ENCODE measurements at places on chromosomes 7 and 10.
A peak's percentile ranks its signal among the peaks of the same experiment; 100 is the strongest.

DNA sequence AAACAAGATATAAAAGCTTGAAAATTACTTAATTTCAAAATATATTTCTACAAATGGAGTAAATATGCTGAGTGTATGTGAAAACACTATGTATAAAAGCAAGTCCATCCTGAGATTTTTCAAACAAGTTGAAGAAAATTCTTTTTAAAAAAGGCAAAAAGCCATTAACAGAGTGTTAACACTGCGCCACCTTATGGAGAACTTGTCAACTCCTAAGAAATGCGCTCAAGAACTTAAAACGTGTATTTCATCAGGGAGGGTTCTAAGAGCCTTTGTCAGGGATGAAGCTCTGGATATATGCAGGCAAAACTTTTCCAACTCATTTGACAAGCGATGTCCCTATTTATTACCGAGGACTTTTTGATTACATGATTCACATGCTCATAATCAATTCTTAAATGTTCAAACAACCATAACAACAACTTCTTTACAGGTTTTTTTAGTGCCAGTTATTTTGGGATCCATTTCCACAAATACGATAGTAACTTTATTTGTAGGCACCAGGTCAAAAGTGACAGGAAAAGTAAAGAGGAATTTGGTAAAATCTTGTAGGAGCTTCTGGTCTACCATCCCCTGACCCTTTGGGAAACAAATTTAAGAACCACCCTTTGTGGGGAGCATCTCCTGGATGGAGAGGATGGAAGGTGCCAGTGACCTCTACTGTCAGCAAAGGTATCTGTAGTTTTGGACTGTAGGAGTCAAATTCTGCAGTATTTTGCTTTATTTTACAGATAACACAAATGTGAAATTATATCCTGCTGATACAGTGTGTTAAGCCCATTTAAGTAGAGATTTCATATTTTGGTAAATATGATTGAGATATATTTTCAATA lies 23.2 kb downstream of the CALCR start:
- DNase-seq: no peak

- no peak for DNase-seq
These were observed 2.6 kb downstream of the AUTS2 start for GRCh38 chr7:69600710-69601519.

DNA sequence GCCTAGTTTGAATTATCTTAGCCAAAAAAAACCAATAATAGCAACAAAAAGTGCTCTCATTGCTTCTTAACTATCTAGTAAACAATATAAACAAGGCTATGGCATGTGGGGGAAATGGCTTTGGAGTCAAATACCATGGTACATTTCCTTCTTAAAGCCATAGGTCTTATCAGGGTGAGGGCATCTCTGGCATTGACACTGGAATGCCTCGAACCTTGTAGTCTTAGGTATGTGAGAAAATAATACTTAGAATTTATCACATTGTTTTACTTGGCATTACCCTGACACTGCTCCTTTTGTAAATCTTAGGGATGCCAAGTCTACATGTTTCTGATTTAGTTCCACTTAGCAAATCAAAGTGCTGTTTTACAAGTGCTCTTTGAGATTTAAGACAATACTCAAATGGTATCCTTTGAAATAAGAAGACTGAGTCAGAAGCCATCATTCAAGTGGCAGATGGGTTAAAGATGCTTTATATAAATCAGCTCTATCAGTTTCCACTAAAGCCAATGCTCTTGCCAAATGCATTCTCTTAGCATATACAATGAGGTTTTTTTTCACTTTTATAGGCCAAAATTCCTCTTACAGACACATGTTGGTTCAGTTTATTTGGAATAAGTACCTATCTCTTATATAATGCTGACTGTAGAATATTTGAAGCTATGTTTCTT lies 155.2 kb downstream of the HPSE2 start:
- no peak for DNase-seq

- DNase-seq: no peak
These were observed 200.2 kb upstream of the PHYHIPL start for GRCh38 chr10:58976254-58976653.

DNA sequence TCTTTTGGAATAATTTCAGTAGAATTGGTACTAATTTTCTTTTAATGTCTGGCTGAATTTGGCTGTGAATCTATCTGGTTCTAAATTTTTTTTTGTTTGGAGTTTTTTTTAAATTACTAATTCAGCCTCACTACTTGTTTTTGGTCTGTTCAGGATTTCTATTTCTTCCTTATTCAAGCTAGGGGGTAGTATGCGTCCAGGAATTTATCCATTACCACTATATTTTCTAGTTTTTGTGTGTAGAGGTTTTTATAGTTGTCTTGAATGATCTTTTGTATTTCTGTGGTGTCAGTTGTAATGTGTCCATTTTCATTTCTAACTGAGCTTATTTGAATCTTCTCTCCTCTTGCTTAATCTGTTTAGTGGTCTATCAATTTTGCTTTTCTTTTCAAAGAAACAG lies 48.9 kb upstream of the ICA1 start:
- DNase-seq: no peak

- no peak for DNase-seq
These were observed 119.5 kb downstream of the AOAH start for GRCh38 chr7:36604806-36605205.

GRCh38 chr10:43453266-43453831 lies 16.4 kb downstream of the ZNF487 start:
- DNase-seq: no peak

DNA sequence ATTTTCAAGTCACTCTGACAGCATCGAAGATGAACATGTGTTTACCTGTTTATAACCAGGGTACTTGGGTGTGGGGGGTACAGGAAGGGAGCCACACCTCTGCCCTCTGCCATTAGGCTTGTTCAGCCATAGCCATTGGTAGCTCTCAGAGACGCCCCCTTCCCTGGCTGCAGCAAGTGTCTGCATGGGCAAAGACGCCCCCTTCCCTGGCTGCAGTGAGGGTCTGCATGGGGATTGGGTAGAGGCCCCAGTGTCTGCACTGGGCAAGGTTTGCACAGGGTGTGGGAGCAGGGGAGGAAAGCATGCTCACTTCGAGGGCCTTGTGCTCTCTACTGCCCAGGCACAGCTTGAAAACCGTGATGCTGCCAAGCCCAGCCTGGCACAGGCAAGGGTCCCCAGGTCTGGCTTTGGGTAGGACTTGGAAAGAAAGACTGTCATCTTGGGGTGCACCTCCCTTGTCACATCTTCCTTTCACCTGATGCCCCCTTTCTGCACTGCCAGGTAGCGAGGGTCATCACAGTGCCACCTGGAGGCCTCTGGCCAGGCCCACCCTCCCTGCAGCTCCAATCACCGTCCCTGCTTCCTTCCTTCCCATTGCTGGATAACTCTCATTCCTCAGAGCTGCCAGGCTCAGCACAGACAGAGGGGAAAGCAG lies 3.7 kb downstream of the TMEM225B start:
- no peak for DNase-seq

DNA sequence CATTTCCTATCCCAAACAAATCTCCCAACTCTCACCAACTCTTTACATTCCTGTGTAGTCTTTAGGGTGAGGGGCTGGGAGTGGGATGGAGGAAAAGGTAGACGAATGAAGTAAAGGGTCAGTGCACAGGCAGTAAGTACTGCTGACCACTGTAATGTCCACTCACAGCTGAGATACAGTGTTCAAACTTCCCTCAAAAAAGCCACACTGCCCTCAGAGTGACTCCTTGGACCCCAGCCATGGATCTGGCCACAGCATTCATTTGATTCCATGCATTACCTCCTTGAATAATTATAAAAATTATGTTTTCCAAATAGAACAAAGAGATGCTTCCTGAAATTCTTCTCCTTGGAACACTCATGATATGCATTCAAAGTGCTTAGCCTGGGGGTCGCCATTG lies 19.8 kb upstream of the HIPK2 start:
- DNase-seq: no peak

DNA sequence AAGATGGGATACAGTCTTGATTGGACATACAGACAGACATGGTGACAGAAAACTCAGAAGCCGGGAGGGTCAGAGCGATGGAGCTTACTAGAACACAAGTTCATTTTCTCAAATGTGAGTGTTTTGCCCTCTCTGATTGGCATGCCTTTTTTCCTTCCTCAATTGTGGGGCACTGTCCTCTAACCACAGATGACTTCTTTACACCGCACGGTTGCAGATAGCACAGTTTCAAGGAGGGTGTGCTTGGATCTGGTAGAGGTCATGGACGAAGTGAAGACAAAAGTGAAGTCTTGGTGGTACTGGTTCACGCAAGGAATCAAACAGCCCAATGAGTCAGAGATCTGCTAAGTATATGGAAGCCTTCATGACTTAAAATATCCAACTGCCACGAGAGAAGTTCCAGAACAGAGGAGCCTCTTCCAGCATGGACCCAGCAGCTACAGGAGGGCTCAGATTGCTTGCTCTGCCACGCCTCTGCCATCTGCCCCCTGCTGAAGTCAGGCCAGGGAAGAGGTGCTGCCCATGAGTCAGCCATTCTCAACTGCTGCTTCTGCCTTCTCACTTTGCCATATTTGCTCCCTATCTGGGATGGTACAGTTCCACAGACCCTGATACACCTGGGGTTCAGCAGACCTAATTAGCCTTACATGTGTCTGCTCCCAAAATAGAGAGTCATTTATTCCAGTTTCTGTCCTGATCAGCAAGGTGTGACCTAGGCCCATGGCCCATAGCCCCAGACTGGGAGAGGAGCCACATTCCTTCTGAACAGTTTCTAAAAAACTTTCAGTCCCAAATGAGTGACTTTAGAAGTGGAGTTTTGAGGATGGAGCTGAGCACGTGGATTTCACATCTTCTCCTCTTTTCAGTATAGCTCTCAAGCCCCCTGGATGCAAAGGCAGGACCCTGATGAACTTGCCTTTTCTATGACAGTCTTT lies 413.8 kb downstream of the KCNMA1 start:
- no peak for DNase-seq

- DNase-seq: no peak
These were observed 59.4 kb upstream of the ZNF438 start for GRCh38 chr10:31090894-31091607.

- DNase-seq: no peak
These were observed 27.2 kb upstream of the WNT16 start for GRCh38 chr7:121301446-121302213.

- no peak for DNase-seq
These were observed 44.7 kb downstream of the IMMP2L start for GRCh38 chr7:111517549-111517951.

DNA sequence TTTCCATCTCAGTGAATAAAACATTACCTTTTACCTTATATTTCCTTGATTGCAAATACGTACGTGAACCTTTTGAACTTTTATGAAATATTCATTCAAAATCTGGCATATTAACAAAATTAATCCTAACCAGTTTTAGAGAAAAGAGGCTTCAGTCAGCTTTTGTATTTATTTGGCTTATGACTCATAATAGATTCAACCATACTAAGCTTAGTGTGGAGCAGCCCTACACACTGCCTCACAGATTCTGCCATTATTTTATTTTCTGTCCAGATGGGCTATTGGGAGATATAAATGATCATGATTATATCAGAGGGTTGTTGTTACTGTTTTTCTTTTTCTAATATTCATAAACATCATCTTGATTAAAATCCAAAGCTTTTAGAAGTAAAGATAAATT lies 325.5 kb downstream of the GPR37 start:
- no peak for DNase-seq

DNA sequence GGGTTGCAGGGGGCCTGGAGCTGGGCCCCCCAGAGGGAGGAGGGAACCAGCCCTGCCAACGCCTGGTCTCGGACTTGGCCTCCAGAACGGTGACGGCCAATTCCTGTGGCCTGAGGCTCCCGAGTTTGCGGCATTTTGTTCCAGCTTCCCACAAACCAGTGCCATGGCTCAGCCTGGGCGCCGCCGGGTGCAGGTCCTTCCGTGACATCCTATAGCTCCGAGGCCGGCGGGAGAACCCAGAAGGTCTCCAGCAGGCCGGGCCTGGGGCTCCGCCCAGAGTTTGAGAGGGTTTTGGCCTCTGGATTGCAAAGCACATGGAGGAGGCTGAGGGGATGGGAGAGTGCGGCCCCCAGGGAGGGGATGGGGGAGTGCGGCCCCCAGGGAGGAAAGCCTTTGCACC lies 92.6 kb downstream of the UNCX start:
- DNase-seq: no peak

DNA sequence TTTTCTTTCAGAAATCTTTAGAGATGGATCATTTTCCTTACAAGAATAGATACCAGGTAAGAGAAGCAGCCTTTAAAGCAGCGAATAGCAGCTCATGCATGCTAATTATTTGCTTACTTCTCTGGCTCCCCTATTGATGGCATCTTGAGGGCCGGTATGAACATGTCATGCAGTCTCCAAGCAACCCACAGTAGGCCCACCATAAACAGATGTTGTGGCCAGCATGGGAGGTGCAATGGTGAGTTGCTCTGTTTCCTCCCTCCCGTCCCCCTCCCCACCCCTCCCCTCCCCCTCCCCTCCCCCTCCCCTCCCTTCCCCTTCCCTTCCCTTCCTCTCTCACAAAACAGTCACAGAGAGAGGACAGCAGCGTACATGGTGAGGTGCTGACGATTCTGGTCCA lies 9.7 kb upstream of the ZNF273 start:
- DNase-seq: no peak

DNA sequence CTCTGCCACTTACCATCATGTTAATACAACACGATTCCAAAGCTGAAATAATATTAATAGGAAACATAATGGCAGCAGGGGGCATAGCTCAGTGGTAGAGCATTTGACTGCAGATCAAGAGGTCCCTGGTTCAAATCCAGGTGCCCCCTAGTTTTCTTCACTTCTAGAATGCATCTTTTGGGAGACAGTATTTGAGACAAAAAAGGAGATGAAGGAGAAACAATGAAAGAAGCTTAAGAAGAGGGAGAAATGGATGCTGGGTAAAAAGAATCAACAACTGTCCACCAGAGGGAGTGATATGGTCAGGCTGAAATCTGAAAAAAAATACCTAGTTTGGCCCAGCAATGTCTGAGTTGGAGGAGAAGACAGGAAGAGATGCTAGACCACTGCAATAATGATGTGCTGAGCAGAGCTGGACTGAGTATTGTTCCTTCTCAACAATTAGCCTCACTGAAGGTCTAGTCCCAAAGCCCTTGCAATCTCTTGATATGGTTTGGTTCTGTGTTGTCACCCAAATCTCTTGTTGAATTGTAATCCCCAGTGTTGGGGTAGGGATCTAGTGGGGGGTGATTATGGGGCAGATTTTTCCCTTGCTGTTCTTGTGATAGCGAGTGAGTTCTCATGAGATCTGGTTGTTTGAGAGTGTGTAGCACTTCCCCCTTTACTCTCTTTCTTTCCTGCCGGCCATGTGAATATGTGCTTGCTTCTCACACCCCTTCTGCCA lies 48.3 kb downstream of the ZNF783 start:
- DNase-seq: peak; percentile 18

- no peak for DNase-seq
These were observed 116.8 kb downstream of the ZMYND11 start for GRCh38 chr10:251982-252582.

DNA sequence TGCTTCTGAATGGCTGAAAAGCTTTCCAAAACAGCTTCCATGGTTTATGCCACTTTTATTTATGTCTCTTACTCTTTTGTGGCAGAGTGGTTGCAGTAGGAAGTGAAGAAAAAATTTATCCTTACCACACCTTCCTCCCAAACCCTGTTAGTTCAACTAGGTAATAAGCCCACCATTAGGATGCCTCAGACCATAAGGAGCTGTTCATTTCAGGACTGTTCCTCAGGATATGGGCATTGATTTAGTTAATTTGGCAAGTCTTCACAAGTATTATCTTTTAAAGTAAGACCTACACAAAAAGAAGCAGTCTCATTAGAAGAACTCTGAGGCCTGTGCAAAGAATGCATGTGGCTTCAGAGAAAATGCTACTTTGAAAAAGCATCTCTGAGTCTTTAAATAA lies 82.9 kb upstream of the PDLIM1 start:
- no peak for DNase-seq

- DNase-seq: no peak
These were observed 74.7 kb downstream of the MKI67 start for GRCh38 chr10:128051548-128051947.
